ENCODE measurements at places on chromosomes 1 and 21. TPM values are rescaled to one million over a fixed set of nuclear protein-coding genes. Genes with fewer than 3 reads are reported as not detected.

LEFTY2 gene
- total RNA-seq: not detected

RASAL2 gene
- total RNA-seq: 12.2 TPM

LMX1A gene
- total RNA-seq: not detected

FCRLB gene
- 1.8 TPM for total RNA-seq

FAM167B gene
- total RNA-seq: not detected

YARS1 gene
- 107 TPM for total RNA-seq

CMPK1 gene
- total RNA-seq: 146 TPM

ACADM gene
- total RNA-seq: 117 TPM

PLCH2 gene
- total RNA-seq: 0.06 TPM

LHX8 gene
- total RNA-seq: 0.46 TPM

BARHL2 gene
- total RNA-seq: not detected

C1orf141 gene
- total RNA-seq: not detected

ADCY10 gene
- total RNA-seq: not detected

OR2T33 gene
- total RNA-seq: 0.57 TPM

ANKRD34A gene
- total RNA-seq: 0.63 TPM

C1orf185 gene
- total RNA-seq: not detected

CR2 gene
- 2.1 TPM for total RNA-seq

CD247 gene
- 0.63 TPM for total RNA-seq

HTR1D gene
- total RNA-seq: 3.1 TPM

COL9A2 gene
- 2.5 TPM for total RNA-seq

MANEAL gene
- 4.4 TPM for total RNA-seq

FNDC5 gene
- total RNA-seq: 2.7 TPM

OR2L3 gene
- not detected for total RNA-seq

PTCH2 gene
- total RNA-seq: 0.11 TPM

Measured in Daoy (cell line).